ENCODE measurements at places on chromosomes 2 and 18.

- DNase-seq: peak; percentile 54
These were observed 12.3 kb downstream of the FBLN7 start for GRCh38 chr2:112150447-112150846.

- no peak for DNase-seq
These were observed 674 bp upstream of the ERBB4 start for GRCh38 chr2:212539072-212539880.

GRCh38 chr2:216492597-216493333 is 5.9 kb upstream of the RPL37A start:
- peak; percentile 73 for DNase-seq

DNA sequence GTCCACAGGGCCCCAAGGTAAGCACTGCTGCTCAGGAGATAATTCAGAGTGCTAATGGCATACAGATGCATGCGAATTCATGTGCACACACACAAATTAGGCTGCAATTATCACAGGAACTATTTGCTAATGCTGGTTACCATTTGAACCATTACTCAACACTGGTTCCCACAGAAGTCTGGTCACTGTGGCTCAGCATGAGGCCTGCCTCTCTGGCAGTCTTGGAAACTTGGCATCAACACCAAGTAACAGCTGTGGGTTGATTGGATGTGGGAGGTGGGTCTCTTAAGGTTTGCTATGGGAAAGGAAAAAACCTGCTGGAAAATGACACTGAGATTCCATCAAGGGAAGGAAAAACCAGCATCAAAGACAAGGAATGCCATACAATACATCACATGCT is 105.0 kb downstream of the CELF4 start:
- DNase-seq: no peak

GRCh38 chr2:72862239-72862988 is 24.8 kb upstream of the SPR start:
- peak; percentile 93 for DNase-seq
